Activated T-cell treated with anti-CD3 and anti-CD28 coated beads, Interleukin-2, amount 50 U/mL, for 48 hours (primary cell): ENCODE measurements at places on chromosomes 3 and 15.
A peak's percentile ranks its signal among the peaks of the same experiment; 100 is the strongest.

DNA sequence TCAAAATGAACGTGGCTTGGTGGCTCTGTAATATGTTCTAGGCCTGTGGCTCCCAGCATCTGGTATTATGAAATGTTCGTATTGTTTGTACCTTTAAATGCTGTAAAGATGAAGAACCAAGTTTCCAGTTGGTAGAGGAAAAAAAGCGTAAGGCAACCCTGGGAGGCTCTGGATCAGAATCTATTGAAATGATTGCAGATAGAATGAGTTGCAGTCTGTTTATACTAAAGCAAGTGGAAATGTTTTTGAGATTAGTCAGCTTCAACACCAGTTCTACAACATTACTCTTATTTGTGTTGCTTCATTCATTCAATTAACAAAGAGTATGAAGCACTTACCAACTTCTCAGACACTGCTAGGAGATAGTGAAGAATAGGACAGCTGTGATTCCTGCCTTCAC lies 5.3 kb downstream of the ARL6IP5 start:
- DNase-seq = no peak

GRCh38 chr3:76715426-76715825 lies 324.5 kb upstream of the ROBO2 start:
- DNase-seq = no peak

DNA sequence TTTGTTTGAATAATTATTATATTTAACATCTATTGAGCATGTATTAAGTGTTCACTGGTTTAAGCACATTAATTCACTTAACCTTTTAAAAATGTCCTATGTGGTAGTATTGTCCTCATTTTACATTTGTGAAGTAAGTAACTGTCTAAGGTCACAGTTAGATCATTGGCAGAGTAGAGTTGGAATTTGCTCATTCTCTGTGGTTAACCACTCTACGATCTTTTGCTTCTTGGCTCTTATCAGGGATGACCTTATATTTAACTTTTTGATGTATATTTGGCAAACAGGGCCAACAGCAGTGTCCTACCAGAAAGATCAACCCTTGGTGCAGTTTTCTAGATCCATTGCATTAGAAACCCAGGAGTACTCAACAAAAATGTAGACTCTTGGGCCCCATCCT lies 34.0 kb downstream of the PXK start:
- no peak for DNase-seq

- DNase-seq = no peak
Observed at GRCh38 chr3:76065964-76066363, 280.6 kb upstream of the ZNF717 start.

GRCh38 chr3:53243165-53243564 lies 12.7 kb downstream of the TKT start:
- DNase-seq = no peak

- DNase-seq = no peak
Observed at GRCh38 chr3:151684094-151684493, 49.6 kb upstream of the AADACL2 start.

- DNase-seq = no peak
Observed at GRCh38 chr15:88776646-88777045, 26.6 kb upstream of the ACAN start.

DNA sequence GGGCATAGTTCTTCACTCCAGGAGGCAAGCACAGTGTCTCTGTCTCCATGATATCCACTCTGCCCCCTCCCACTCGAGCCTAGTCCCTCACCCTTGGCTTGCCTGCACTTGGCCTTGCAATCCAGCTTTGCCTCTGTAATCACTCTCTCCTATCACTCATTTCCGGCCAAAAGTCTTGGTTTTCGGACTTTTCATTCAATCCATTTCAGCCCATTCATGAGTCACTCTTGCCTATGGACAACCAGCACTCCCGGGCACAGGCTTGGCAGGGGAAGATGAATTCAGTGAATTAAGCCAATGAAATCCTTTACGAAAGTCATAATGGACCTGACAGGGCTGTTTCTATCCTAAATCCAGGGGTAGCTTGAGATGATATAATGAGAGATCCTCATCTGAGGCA lies 21.7 kb downstream of the DAZL start:
- no peak for DNase-seq

DNA sequence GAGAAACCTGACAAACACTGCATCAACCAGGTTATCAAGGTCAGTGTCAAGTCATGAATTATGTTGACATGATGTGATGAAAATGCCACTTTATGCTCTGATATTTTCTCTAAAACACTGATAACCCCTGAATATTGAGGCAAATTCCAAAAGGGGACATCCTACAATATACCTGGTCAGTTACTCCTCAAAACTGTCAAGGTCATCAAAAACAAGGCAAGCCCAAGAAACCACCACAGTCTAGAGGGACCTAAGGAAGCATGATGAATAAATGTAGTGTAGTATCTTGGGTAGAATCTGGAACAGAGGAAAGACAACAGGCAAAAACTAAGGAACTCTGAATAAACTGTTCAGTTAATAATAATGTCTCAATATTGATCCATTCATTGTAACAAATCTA lies 275.3 kb upstream of the THRB start:
- no peak for DNase-seq

DNA sequence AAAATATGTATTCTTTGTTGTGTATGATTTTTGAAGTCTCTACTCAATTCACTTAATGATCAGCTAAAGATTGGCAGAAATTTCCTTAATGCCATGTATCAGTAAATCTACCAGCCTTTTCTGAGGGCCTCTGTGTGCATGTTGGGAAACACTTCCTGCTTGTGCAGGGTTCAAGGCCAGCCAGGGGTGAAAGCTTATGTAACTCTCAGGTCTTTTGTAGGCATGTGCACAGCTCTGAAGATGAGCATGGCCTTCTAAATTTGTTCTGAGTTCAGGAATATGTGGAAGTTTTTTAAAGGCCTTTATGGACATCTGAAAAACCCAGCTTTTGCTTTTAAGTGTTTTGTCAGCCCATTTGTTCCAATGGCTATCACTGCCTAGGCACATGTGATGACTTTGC lies 82.7 kb downstream of the ROBO1 start:
- no peak for DNase-seq

DNA sequence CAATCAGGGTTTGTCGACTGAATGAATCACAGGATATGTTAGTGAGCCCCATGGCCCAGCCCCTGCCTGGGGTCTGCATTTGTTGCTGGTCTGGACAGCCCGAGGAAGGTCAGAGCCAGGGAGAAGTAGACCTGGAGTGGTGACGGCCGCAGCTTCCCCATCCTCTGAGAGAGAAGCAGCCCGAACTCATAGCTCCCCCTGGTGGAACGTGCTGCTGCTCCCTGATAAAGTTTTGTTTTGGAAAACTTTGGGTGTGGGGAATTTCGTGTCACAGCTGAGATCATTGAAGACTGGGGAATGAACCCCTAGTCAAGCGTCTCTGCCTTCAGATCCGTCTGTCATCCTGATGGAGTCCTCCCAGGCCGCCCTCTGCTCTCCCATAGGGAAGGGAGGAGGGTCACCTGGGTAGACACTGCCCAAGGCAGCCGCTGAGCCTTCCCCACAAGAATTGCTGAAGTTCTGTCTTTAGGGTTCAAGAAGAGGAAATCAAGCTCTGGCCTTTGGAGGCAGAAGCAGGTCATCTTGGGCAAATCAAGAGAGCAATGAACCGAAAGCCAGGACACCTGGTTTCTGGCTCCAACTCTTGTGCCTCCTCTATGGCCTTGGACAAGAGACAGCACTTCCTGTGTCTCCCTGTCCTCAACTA lies 60.5 kb downstream of the GLDN start:
- DNase-seq = peak; percentile 23

GRCh38 chr3:139893267-139893962 lies 41.6 kb upstream of the CLSTN2 start:
- no peak for DNase-seq

GRCh38 chr3:117219296-117219695 lies 509.7 kb downstream of the TUSC7 start:
- DNase-seq = no peak

DNA sequence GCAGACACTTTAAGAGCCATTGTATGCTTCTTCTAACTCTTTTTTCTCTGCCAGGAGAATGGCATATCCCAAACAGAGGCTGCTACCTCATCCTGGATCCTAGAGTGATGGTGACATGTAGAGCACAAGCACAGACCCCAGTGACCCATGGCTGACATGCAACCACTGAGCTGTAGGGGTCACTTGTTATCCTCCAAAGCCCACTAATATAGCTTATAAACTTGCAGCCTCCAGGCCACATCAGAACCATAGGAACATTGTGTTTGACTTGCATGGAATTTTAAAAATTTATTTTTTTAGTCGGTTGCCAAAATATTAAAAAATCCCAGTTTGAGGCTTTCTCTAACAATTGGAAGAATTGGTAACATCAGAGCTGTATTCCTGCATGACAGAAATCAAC lies 283.0 kb upstream of the WNT5A start:
- DNase-seq = no peak

DNA sequence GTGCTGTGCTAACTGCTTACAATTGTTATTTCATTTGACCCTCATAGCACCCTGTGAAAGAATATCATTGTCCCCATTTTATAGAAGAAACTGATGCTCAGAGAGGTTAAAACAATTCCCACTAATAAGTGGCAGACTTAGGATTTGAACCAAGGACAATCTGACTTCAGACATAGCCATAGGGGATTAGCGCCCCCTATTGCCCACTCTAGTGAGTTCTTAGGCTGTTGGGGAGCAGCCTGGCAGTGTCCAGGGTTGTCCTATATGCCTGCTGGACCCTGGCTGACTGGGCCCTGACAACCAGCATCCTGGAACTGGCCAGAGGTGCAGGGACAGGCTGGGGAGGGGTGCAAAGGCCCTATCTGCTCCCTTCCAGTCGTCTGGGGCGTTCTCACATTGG lies 15.4 kb downstream of the DPH3 start:
- DNase-seq = peak; percentile 43

GRCh38 chr3:196754091-196754981 lies 14.7 kb downstream of the PAK2 start:
- DNase-seq = no peak

DNA sequence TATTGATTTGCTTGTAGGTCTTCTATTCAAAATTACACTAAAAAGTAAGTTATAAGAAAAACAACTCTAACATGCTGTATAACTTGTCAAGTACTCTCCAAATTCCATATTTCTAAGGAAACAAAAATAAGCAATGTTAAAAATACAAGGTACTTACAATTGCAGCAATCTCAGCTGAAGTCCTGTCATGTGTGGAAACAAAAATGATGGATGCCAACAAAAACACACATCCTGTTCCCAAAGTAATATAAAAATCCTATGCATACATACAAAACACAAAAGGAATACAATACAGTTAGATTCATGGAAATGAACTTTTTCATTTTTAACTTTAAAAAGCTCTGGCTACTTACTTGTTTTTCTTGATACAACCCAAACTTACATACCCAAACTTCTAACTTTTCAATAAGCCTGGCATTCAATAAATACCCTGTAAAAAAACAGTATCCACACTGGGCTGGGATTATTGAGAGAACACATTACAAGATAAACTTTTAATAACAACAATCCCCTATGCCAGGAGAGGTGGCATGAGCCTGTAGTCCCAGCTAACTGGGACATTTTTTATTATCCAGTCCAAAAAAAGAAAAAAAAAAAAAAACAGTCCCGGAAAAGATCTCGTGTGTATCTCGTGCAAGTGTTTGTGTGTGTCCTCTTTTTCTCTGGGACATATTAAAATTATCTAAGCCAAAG lies 14.7 kb downstream of the CMTM6 start:
- no peak for DNase-seq

GRCh38 chr3:127067116-127067910 lies 84.4 kb downstream of the PLXNA1 start:
- DNase-seq = no peak

DNA sequence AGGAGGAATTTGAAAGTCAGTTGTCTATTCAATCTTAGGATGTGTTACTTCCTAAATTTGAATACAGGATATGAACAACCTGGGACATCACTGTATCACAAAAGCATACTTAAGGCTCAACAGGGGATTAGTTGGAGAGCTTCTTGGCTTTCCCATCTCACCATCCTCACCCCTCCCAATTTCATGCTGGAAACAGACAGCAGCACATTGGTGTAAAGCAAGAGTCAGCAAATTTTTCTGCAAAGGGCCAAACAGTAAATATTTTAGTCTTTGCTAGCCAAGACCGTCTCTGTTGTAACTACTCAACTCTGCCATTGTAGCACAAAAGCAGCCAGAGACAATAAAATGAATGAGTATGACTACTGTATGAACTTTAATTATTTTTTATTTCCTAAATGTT lies 94.9 kb downstream of the ERC2 start:
- no peak for DNase-seq

DNA sequence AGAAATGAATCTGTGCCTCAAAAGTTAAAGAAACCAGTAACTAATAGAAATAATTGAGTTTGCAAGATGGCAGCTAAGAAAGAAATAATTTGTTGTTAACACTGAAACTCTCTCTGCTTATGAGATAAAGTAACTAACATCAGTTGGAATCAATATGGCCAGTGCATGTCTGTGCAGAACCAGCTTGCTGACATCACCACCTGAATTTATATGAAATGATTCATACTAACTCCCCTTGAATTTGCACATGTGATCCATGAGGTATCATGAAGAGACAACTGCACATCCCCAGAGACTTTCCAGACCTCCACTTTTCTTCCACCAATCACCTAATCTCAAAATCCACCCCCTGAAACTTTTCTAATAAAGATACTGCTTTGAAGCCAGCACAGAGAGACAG lies 10.3 kb upstream of the SLC25A38 start:
- DNase-seq = no peak

DNA sequence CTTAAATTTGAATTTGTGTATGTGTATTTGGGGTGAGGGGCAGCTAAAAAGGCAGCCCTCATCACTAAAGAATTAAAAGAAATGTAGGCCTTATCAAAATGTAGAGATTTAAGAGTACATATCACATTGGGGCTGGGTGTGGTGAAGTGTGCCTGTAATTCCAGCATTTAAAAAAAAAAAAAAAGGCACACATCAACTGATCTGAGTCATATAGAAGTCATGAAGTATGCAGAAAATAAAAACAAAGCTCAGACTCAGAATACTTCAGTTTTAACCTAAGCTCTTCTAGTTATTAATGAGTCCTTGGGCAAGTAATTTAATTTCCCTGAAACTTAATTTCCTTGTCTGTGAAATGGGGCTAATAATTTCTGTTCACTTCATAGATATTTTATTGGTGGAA lies 31.6 kb downstream of the SLC24A1 start:
- DNase-seq = no peak

DNA sequence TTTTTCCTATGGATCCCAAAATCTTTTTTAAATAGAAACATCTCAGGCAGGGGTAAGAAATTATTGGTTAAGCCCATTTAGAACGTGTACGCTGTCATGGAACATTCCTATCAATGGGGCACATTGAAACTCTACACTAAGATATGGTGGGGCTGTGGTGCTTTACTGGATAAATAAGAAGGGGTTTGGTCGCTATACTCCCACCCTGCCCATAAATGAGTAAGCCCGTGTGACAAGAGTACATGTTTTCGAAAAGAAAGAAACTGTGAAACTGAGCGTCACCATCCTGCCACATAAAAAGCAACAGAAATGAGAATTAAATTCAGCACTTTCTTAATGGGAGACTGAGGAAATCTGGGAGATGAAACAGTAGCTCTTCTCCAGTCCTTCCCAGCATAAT lies 929.7 kb upstream of the CFAP20DC start:
- DNase-seq = no peak

GRCh38 chr3:37855363-37855970 lies 6.2 kb upstream of the CTDSPL start:
- peak; percentile 87 for DNase-seq

- DNase-seq = peak; percentile 20
Observed at GRCh38 chr3:150303768-150304167, 104.3 kb upstream of the TSC22D2 start.
